Choroid plexus epithelial cell (primary cell): ENCODE measurements at places on chromosomes 7 and 10.
A peak's percentile ranks its signal among the peaks of the same experiment; 100 is the strongest.

DNA sequence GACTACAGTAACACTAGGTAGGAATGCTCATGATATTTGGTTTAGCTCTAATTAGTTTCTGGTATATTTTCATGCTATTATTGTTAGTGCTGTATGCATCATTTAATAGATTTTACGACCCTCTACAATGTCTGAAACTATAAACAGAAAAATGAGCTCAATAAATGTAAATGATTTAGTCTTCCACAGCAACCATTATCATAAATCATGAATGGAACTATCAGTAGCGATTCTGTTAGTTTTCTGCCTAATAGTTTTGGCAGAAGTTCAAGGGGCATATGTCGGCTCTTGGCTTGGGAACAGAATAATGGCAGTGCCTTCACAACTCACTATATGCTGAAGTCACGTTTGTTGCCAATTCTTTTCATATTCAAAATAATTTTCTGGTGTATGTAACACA lies 494.8 kb downstream of the PARD3 start:
- DNase-seq, result no peak

GRCh38 chr10:14703631-14704001 lies 71.1 kb downstream of the FAM107B start:
- no peak for DNase-seq

DNA sequence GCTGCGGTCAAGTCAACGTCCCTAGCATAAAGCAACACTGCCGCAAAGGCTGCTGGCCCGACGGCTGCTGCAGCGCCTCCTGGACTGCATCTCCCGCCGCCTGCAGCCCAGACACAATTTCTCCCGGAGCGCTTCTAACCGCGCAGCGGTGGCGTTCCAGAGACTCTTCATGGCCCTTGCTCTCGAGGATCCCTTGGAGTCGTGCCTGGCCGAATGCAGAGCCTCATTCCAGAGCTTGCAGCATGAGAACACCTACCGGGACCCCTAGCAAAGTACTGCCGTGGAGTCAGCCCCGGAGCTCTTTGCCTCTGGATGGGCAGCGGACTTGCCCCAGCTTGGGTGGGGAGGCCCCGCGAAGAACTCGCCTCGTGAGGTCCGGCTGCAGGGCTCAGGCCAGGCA lies 79.7 kb upstream of the ZNF32 start:
- no peak for DNase-seq

- no peak for DNase-seq
These were observed 211.9 kb downstream of the CXCL12 start for GRCh38 chr10:44172883-44173607.

DNA sequence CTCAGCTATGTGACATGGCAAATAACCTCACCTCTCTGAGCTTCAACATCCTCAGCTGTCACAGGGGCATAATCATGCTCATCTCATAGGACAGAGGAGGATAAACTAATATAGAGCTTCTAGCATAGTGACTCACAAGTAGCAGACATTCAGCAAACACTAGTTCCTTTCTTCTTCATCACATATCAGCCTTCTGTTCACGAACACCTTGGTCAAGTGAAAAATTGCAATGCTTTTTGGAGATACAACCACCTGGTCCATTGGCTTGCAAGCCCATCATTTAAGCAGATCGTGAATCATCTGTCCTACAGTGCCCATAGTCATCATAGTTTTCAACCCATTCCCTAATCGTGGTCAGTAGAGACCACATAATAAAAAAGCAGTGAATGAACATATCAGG lies 277.9 kb upstream of the YAE1 start:
- no peak for DNase-seq

- no peak for DNase-seq
These were observed 505 bp downstream of the NUDCD3 start for GRCh38 chr7:44489955-44490350.

DNA sequence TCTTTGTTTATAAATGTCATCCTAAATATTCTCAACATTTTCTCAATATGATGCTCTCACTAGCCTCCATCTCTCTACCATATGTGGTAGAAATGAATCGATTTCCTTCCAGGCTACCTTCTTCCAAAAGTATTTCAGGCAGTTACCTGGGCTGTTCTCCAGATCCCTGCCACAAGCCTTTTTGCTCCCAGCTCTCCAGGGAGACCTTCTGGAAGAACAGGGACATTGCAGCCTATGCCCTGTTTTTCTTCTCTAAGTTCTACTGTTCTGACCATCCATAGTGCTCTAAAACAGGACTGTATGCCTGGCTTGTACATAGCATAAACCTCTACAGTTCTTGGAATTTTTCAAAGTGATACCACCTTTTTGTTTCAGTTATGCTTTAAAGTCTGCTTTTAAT lies 552.8 kb downstream of the ANKRD7 start:
- DNase-seq, result no peak

DNA sequence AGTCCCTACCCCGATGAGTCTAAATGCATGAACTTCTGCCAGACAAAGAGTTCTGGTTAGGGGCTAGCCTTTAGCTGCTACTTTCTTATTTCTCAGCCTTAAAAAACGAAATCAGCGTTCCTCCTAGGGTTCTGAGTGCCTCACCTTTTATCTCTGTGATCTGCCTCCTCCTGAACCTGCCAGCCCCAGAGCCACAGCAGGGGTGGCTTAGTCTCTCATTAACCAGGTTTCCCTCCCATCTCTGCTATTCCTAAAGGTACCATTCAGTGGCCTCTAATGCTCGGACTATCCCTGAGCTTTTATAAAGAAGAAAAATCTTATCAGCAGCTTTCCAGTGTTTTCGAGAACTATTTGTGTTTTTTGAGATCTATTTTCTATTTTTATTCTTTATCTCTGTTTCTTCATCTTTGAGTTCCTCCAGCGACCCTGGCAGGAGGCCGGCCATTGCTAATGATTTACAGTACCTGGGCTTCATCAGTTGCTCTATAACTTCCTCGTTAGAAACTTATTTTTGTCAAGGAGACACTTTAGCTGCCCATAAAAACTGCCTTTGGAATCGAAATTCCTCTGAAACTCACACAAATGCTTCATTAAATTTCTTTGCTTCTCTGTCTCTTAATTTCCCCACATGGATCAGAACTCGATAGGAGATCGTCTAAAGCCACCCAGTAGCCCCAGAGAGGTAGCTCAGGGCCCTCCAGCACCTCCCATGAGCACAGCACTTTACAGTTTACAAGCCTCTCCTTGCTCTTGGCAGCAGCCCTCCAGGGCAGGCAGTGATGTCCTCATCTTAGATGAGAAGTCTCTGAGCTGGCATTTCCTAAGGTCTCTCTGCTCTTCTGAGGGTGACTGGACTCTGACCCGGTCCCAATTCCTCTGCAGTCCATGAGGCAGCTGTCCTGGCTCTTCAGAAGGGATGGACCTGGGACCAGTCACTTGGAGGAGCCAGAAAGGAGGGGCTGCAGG lies 149.1 kb downstream of the EBF3 start:
- no peak for DNase-seq

DNA sequence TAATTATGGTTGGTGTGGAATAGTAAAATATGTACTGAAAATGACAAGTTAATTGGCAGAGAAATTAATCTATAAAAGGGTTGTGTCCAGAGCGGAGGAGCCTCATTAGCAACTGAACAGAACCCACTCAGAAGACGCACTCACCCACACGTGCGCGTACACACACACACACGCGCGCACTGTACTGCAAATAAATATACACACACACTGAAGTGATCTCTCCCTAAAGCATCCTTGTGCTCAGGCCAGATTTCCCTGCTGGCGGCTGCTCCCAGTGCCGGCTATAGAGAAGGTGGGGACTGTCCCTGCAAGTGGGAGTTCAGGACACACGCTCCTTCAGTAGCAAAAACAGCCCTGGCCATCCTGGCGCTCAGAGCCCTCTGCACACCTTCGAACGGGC lies 85.2 kb downstream of the CHST15 start:
- DNase-seq, result no peak

DNA sequence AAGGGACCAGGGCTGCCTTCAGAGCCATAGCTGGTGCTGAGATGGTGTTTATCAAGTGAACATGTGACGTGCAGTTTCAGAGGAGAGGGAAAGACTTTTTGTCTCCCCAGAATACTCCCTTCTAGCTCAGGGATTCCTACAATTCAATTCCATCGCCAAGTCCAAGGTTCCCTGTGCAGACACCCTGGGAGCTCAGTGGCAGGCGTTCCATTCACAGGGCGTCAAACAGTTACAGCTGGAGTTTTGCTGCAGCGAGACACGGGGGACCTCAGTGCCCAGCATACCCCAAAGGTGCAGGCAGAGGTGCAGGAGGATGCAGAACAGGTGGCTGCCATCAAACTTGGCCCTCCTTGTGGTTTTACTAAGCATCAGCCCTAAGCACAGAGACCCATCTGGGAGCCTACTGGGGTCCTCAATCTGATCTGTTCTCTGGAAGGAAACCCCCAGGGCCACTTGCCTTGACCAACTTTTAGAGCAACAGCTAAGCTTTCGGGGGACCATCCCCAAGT lies 846 bp upstream of the CALML5 start:
- no peak for DNase-seq

DNA sequence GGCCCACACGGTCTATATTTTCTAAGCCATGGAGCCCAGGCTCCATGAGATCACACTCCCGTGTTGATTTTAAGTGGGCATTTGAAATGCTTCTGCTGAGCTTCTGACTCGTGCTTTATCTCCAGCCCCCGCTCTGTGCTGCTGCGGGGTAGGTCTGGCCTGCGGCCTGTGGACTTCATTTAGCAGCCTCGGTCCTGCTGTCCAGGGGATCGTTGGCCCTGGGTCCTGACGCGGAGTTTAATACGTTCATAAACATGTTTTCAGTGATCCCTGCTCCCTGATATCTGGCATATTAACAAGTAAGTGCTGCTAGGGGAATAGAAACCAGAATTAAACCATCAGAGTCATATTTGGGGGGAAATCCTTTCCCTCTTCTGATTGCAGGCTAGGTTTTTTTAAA lies 540.3 kb upstream of the MGMT start:
- no peak for DNase-seq

DNA sequence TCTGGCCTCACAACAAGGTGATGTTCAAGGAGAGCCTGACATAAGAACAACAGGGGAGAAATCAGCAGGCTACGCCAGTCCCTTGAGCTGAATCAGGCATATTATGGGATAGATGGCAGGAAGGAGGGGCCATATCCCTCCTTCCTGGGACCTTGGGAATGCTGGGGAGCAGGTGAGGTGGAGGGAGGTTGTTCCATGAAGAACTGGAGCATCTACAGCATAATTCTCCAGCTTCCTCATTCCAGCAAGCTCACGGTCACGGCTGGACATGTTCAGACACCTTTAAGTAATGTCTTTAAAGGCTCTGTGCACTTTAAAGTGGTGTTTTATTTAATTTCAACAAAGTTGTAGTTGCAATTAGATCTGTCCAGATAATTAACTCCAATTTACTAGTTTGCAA lies 780.5 kb downstream of the TYW1 start:
- no peak for DNase-seq

DNA sequence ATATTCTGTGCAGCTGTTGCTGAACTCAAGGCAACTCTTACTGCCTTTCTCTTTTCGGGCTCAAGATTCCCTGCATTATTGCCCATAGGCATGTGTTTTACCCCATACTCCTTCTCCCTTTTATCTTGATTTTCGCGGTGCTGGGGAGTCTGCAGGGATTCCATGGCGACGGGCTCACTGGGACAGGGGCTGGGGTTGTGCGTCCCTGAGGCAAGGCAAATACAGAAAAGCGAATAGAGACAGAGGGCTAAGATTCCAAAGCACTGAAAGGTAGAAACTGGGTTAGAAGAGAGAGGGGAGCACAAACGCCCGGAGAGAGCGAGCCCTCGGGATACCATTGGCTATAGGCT lies 519 bp upstream of the RPP38 start:
- no peak for DNase-seq

DNA sequence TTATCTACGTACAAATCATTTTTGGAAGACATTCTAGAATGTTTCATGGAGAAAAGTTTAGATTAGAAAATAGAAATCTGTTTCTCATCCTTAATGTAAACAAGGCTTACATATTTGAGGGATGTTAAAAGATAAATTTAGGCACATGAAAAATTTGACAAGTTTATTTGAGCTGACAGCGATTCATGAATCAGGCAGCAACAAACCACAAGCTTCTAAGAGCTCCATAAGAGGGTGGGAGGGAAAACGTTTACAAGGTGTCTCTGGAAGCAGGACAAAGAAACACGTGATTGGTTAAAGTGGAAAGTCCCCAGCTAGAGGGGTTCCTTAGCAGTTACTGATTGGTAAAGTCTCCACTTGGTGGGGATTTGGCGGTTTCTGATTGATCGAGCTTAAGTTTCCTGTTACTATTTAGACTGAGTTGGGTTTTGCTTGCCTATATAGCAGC lies 228.9 kb upstream of the PITRM1 start:
- DNase-seq, result peak; percentile 83

- no peak for DNase-seq
These were observed 51.0 kb downstream of the RASGEF1A start for GRCh38 chr10:43215758-43216455.

- no peak for DNase-seq
These were observed 35.2 kb upstream of the MBL2 start for GRCh38 chr10:52807803-52808202.
